Germinal center (tissue), 1 donor: ENCODE measurements at places on chromosomes 7 and 10.

DNA sequence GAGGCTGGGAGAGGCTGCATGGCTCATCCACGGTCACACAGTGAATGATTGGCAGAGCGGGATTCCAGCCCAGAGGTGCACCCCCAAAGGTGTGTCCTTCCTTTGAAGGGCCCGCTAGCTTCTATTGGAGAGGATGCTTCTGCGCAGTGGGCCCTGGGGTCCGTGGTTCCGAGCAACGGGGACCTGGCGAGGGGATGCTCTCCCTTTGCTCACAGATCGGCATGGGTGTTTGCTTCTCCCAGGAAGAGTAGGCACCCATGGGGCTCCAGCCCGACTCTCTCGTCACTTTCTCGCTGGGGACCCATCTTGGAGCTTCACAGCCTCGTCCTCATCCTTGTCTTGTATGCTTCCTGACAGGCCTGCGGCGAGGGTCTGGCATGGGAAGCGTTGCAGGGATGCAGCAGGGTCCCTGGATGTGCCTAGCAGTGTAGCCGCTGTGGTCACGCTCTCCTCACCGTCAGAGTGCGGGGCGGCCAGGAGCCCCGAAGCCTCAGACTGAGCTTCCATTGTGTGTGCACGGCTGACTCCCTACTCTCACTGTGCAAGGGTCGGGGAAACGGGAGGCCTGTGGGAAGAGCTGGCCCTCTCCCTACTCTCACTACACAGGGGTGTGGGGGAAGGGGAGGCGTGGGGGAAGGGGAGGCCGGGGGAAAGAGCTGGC, 538.5 kb upstream of the FOXK1 start:
- no peak for DNase-seq

- no peak for DNase-seq
Measured at GRCh38 chr7:149462101-149462520, 1.2 kb upstream of the ZNF777 start.

DNA sequence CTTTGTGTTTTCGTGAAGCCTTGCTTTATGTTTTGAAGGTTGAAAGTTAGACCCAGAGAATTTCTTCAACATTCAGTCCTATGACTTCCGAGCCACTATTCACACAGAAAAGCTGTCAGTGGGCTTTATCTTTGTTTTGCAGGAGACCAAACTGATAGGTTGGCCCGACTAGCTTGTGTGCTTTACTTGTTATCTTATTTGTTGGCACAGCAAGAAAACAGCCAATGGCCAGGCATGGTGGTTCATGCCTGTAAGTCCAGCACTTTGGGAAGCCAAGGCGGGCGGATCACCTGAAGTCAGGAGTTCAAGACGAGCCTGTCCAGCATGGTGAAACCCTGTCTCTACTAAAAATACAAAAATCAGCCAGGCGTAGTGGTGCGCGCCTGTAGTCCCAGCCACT, 16.0 kb upstream of the GDI2 start:
- DNase-seq: no peak

- no peak for DNase-seq
Measured at GRCh38 chr10:102691285-102692066, 22.7 kb downstream of the ARL3 start.

DNA sequence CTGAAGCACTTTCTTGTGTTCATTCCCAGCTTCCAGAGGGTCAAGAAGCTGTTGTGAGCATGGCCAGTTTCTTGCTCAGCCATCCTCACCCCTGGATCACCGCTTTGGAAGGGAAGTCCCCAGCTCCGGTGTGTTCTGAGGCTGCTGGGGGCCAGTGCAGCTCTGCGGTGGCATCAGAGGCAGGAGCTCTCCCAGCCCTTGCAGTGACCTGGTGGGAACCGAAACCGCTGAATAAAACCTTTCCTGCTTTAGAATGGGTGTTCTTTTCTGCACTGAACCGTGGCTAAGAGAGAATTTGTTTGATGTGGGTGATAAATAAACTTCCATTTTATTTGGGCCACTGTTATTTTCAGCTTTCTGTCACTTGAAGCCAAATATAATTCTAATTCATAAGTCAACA, 450.9 kb upstream of the VSTM2A start:
- DNase-seq: no peak

- no peak for DNase-seq
Measured at GRCh38 chr10:3516234-3516922, 268.6 kb downstream of the KLF6 start.

DNA sequence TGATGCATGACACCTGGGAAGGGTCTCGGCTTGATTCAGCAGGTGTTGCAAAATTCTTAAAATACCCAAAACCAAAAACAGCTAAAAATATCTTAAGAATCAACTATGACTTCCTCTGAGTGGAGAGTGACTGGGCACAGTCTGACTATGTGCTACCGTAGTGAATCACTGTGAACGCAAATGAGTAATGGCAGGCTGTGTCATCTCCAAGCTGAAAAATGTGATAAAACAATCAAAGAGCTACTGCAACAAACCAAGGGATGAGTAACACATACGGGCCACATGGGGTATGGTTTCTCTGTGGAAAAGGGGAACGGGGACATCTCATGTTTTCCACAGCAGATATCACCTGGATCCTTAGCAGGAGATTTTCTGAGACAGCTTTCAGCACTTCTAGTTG, 127.5 kb downstream of the ABCA13 start:
- no peak for DNase-seq

- DNase-seq: no peak
Measured at GRCh38 chr10:85611746-85612377, 754.7 kb downstream of the GRID1 start.

- DNase-seq: no peak
Measured at GRCh38 chr7:74187915-74188675, 13.9 kb downstream of the EIF4H start.

DNA sequence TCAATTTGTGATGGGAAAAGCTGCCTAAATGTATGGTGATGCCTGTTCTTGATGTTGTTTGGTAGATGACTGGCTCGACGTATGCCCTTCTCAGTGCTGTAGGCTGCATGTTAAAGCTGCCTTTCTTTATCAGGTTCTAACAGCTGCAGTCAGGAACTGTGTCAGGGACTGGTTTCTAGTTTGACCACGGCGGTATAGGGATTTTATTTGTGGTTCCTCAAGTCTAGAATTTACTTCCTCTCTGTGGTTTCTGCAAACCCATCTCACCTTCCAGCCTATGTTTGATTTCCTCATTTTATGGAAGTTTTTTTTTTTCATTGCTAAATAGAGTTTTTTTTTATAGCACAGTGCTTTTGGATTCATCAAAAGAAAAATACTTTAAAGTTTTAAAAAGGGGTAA, 26.5 kb downstream of the LMTK2 start:
- peak; percentile 32 for DNase-seq

DNA sequence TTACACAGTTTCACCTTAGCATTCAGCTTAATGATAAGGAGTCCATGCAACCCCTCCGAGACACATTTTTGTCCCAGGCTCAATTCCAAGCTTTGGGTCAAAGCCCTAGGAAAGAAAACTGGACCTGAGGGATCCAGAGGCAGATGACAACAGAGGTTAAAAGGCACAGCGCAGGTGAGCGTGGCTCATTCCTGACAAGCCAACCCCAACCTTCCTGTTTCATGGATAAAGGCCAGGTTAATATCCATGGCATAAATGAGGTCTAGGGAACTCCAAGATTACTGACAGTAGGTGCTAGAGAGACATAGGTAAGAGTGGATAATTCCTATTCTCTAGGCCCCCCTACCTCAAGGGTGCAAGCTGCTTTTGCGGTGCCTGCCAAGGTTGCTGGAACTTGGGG, 86.7 kb upstream of the GPR22 start:
- no peak for DNase-seq

DNA sequence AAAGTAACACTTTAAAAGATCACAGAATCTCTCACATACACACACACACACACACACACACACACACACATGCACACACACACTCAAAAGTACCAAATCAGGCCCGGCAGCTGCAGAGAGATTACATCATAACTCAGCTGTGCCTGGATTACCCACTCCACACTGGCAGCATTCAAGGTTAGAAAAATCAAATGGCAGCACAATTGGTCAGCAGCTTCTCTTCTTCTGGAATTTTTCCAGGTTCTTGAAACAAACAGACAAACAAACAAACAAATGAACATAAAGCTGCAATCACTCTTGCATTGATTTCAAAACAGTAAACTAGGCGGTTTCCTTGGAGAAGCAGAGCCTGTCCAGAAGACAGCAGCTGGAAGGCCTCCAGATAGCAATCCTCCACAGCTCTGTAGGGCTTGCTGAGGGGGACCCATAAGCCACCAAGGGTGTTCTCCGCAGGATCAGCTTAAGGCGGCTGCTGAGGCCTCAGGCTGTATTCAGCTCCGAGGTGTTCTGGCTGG, 24.5 kb upstream of the FAM133B start:
- no peak for DNase-seq

GRCh38 chr10:37794305-37794976, 63.0 kb downstream of the ZNF248 start:
- no peak for DNase-seq

- DNase-seq: no peak
Measured at GRCh38 chr7:39880556-39880955, 69.5 kb upstream of the CDK13 start.

GRCh38 chr10:58734116-58734515, 221.4 kb downstream of the BICC1 start:
- DNase-seq: no peak

GRCh38 chr10:124033887-124034218, 59.5 kb downstream of the CHST15 start:
- DNase-seq: no peak
